Hippocampal formation (tissue), 2 donors: ENCODE measurements at places on chromosomes 7 and 10.

DNA sequence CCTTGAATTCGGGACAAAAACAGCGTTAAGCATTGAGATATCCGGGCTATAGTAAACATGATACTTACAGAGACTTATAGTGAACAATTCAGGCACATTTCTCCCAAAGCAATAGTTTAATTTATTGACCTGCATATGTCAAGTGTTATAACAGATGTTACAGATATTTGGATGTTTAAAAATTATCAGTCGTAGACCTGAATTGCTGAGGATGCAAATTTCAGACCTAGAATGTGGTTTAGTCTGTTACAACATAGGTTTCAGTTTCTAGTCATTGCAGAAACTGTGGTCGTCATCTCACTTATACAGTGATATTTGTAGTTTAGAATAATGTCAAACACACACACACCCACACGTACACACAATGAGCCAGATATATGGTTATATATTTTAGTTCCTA is 85.2 kb downstream of the VTI1A start:
- no peak for DNase-seq

DNA sequence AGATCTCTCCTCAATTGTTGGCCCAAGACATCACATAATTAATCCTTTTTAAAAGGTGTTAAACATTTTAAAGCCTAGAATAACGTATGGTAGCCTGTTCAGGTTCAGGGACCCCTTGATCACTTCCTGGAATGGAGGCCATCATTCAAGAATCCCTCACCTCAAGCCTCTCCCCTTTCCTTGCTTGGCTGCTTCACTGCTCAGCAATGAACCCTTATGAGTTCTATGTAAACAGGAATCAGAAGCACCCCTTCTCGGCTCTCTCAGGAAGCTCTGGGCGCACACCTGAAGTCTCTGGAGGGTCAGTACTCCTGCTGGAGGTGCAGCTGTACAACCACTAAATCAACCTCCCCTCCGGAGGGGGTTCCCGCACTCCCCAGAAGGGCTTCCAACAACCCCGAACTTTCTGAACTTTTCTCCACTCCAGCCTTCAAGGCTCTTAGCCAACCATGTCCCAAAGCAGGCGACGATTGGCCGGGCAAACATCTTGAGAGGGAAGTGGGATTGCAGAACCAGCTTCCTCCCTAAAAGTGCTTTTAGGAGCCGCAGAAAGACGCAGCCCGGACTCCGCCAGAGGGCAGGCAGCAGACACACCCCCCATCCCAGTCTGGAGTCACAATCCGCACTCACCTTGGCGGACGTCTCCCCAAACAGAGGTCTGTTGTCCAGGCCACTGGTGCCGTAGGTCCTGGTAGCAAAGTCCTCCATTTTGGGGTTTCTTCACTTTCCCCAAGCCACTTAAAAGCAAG is 562 bp downstream of the TMEM243 start:
- no peak for DNase-seq

DNA sequence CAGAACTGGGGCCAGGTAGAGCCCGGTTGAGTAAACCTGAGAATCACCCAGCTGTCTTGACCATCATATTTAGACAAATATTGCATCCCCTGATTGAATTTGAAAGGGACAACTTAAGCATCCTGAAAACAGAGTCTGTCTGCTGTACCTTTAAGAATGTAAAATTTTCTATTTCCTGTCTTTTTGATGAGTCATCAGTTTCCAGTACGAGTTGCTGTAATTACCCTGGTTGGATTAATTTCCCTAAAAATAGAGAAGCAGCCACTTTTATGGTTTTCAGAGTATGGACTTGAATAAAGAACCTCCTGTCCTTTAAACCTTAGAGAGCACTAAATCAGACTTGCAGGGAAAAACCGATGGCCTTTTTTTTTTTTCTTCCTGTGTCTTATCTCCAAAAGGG is 164.6 kb upstream of the SH2B2 start:
- DNase-seq = no peak

DNA sequence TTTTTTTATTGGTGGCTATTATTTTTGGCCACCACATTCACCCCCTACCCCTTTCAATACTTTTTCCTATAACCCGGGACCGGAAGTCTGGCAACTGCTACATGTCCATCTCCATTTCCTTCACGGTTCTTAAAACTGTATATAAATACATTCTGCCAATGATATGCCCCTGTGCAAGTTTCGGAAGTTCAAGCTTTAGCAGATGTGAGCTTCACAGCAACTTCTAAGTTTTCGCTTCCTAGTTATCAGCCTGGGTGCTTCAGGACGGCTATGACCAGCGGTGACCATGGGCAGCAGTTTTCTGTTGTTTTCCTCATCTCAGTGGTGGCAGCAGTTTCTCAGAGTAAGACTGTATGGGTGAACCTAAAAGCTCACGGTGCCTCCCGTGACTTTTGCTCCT is 153.5 kb upstream of the NFE2L3 start:
- no peak for DNase-seq

GRCh38 chr10:77620731-77621130 is 16.9 kb downstream of the KCNMA1 start:
- DNase-seq = no peak

DNA sequence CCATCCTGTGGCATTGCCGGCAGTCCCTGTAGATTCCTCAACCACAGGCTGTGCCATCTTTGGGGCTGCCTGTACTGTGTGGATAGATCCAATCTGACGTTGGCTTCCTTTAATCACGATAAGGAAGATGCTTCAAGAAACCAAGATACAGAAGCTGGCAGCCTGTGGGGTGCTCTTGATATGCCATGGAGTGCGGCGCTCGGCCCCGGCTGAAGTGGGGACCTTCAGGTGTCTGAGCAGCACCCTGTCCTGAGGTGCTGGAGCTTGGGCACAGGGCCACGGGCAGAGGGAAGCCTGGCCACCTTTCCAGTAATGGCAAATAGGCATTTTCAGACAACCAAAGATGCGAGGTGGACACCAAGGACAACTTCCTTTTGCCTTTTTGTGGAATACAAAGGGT is 139.5 kb downstream of the ACTR3B start:
- no peak for DNase-seq

DNA sequence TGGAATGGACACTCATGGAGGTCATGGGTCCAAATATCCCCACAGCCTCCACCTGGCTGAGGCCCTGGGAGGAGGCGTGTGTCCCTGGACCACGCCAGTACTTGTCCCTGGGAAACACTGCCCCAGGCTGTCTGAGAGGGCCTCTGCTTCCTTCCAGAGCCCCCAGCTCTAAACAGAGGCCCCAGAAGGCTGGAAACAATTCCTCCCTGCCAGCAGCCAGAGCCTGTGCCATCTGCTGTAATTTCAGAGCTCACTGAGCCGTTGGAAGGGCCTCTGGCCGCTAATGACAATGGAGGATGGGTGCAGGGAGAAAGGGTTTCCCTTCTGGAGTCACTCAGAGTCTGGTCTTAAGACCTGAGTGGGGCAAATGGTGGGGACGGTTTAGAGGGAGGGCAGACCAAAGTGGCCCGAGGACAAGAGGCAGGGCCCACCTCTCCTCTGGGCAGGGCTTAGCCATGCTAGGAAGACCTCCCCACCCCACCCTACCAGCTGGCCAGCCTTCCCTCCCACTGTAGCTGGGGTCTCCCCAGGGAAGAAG is 7.1 kb downstream of the CHAT start:
- DNase-seq = no peak

GRCh38 chr7:15215616-15216015 is 313.1 kb upstream of the DGKB start:
- no peak for DNase-seq

DNA sequence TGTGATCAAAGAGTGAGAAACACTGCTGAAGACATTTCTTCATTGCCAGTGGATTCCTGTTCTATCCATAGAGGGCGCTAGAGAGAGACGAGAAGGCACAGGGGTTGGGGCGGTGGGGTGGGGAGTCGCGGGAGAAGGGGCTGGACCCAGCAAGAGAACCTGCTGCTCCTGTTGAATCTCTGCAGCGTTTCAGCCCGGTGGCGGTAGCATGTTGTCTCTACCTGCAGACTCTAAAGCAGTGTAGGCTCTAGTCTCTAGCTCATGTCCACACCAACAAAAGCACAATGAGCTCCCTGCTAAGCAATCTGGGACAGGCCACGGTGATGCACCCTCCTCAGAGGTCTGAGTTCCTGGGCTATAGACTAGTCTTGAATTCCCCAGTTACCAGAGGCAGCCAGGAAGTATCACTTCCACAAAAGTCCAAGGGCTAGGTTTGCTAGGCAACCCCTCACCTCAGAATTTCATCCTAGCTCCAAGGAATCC is 167.7 kb downstream of the DGKB start:
- DNase-seq = no peak

- no peak for DNase-seq
Measured at GRCh38 chr7:30791114-30791513, 19.9 kb downstream of the MINDY4 start.

GRCh38 chr7:16670731-16671344 is 24.9 kb downstream of the BZW2 start:
- DNase-seq = no peak

GRCh38 chr10:48932831-48933664 is 6.6 kb downstream of the LRRC18 start:
- DNase-seq = no peak

- DNase-seq = no peak
Measured at GRCh38 chr7:155234158-155234492, 63.6 kb upstream of the INSIG1 start.

DNA sequence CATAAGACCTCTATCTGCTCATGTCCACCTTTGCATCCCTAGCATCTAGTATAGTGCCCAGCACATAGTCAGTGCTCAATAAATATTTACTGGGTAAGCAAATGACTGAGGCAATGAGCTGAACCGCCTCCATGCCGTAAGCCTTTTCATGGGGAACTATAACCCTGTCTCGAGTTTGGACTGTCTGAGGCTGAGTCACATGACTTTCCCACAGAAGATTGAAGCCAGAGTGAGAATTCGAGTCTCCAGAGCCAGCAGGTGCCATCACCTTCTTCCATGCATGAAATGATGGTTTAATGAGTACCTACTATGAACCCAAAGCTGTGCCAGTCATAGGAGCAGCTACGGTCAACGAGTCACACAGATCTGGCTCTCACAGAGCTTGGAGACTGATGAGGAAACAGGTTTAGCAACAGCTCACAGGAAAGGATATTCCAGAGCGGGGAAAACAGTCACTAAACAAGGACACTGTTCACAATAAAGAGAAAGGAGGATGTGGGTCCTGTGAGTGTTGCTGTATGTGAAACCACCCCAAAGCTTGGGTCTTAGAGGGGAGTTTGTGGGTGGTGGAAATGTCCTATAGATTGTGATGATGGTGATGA is 75.2 kb downstream of the TEX36 start:
- DNase-seq = no peak
